Activated T-helper 9 cell treated with anti-CD3 and anti-CD28 coated beads, Interleukin-2, amount 50 U/mL, for 16 hours (primary cell): ENCODE measurements at places on chromosomes 3 and 15.

DNA sequence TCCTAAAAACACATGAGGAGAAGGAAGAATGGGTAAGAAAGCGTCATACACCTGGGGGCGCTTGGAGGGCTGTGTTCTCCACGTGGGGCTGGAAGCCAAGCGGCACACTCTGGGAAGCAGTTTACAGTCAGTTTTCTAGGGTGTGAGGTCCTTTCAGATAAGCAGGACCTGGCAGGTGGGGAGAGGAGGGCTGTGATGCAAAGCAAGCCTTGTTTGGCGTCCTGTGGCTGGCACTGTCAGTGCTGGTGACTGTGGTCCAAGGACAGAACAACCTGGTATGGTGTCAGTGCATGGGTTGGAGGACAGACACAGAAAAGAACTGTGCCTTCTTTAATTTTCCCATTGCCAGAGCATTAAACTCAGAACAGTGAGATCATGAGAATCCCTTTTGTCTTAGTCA lies 260.7 kb upstream of the NR2E3 start:
- no peak for DNase-seq

DNA sequence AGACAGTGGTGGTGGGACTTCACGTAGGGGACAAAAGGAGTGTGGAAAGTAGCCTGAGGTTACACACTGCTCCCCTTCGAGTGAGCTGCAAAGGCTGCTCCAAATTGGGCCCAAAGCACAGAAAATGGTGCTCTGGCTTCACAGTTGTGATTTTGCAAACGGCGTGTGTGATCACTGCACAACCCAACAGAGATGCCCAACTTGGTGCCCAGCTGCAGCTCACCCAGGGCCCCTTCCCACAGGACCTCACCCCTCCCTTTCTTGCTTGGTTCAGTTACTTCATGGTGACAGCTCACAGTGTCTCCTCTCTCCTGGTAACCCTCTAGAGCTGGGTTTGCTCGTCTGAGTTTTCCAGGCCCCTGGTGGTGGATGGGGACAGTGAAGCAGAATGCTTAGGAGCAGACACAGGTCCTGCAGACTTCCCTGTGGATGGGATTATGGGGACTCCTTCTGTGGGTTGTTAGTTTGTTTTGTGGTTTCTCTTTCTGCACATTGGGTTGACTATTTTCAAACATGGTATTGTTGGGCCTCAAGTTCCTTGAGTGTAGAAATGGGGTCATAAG lies 98.3 kb downstream of the TOP2B start:
- no peak for DNase-seq

DNA sequence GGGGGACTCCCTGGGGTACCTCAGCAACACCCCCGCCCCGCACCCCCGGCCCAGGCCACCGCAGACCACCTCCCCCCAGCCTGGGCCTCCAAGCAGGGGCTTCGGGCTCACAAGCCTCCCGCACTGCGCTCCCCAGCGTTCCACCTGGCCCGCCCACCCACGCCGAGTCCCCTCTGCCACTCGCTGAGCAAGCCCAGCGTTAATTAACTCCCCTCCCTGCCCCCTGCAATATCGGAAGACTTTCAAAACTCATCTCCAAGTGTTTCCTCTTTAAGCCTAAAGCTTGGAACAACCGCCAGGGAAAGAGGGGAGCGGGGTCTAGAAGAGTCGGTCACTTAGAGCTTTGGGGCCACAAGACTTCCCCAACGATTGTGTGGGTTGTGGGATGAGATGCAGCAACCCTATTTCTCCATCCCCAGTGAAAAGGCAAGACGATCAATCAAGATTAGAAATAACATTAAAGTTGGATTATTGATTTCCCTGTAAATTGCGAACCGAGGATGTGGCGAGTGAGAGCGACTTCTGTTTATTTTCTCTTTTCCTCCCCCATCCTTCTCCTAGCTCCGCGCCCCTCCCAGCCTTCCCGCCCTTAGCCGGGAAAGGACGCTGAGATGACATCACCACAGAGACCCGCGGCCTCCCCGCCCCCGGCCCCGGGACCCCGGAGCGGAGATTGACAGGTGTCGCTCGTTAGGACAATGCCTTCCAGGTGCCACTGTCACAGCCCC lies 30.2 kb downstream of the NR2F2 start:
- DNase-seq, result no peak

- DNase-seq, result no peak
Observed at GRCh38 chr3:106629215-106629832, 747.9 kb upstream of the CCDC54 start.

DNA sequence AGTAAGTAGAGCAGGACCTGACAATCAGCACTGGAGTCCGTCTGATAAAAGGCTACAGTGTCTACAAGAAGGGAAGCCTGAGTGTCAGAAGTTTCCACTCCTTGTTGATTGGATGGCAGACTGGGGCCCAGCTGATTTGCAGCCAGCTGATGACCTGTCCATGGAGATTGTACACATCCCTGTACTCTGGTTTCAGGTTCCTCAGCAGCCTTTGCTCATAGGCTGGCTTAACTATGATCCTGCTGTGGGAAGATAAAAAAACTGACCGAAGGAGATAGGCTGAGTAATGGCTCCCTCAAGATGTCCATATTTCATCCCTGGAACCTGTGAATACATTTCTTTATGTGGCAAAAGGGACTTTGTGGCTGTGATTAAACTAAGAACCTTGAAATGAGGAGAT lies 11.7 kb upstream of the LACTB start:
- DNase-seq, result no peak

DNA sequence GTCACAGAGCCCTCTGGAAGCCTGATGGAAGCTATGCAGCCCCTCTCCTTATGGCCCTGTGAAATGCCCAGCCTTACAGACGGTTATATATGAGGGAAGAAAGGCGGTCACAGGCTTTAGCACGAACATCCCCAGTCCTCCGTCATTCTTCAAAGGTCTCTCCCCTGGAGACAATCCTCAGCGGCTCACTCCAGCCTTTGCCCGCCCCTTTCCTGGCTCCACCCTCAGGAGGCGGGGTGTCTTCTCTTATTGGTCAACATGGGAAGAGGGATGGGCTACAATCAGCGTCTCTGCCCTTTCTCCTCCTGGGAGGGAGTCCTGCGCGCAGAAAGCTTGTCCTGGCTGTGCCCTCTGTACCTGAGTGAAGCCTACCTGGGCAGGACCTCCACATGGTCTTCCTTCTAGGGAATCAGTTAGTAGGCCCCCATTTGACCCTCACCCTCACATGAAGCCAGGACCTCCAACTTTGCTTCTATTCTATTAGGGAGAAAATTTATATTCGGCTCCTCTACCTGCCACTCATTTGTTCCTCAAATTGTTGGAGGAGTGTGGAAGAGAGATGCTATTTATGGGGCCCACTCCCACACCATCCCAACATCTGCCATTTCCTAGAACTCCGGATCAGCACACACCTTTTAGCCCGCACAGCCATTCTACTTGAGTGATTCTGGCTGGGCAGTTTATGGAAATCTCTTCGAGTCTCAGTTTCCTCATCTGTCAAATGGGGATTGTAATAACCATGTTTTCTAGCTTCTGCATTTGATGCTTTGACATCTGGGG lies 112.9 kb upstream of the SLC6A11 start:
- no peak for DNase-seq

GRCh38 chr3:26525013-26525412 lies 97.6 kb upstream of the LRRC3B start:
- no peak for DNase-seq
